ENCODE measurements at places on chromosomes 3 and 15.

DNA sequence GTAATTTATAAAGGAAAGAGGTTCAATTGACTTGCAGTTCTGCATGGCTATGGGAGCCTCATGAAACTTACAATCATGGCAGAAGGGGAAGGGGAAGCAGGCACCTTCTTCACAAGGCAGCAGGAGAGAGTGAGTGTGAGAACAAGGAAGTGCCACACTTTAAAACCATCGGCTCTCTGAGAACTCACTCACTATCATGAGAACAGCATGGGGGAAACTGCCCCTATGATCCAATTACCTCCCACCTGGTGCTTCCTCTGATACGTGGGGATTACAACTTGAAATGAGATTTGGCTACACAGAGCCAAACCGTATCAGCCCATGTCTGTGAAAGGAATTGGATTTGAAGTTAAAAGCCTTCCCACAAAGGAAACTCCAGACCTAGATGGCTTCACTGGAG, 39.1 kb downstream of the TKT start:
- DNase-seq: no peak

DNA sequence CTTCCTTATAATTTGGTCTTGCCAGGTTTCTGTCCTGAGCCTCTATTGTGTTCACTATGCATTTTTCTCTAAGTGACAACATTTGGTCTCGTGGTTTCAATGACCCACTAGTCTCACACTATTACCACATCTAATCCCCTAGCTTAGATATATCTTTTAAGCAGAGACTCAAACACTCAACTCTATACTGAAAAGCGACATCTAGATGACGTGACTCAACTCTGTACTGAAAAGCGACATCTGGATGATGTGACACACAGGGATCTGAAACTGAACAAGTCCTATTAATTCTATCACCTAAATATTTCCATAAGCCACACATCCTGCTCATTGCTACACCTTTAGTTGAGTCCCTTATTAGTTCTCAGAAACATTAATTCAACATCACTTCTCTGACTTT, 141.7 kb upstream of the MBNL1 start:
- no peak for DNase-seq

- DNase-seq: no peak
Observed at GRCh38 chr3:15181963-15182362, 24.1 kb upstream of the CAPN7 start.

GRCh38 chr3:15768421-15769255, 29.1 kb downstream of the ANKRD28 start:
- no peak for DNase-seq

DNA sequence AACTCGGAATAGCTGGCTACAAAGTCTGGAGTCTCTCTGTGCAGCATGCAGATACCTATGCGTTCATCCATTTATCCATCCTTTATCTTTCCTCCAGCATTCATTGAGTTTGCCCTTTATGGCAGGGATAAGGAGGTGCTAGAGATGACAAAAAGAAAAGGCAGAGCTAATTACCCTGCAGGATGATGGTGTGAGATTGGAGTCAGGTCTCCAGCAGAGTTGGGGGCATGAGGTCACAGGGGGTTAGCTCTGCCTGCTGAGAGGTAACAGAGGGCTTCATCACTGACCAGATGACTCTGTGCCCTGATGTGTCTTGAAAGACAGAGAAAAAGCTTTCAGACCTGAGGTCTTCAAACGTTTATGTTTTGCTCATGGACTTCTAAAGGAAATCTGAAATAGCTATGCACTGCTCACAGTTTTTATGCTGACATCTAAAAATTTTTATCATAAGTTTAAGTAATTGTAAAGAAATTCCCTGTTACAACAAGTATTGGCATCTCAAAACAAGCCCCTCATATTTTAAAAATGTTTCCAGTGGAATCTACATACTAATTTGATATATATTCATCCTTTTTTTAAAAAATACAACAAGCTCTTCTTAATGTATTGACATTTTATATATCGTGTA, 132.3 kb upstream of the ANKRD28 start:
- no peak for DNase-seq

DNA sequence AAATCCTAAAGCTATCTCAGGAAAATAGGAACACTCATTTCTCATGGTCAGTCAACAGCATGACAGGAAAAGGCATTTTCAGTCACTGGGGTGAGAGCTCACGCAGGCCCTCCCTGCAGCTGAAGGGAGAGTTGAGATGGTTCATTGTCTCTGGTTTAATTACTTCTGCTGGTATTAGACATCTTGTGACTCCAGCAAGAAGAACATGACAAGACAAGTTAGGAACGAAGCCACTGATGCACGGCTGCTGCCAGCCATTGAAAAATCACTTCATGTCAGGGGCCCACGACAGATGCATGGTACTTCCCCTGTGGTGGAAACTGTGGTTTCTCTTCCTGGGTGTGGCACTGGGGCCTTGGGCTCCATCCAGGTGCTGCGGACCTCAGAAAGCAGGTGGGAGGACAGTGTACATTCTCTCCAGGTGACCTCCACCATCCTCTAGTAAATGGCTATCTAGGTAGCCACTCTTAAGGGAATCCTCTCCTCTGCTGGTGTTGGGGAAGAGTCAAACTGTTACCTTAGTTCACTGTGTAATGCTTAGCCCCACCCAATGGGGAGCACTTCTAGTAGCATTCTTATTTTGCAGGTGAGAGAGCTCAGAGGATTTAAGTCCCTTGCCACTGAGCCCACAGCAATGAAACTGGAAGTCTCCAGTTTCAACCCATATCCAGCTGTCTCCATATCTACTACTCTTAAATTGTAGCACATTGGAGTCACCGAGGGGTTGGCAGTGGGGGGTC, 274.2 kb downstream of the LRTM1 start:
- DNase-seq: no peak

GRCh38 chr3:186094271-186094670, 14.6 kb downstream of the ETV5 start:
- no peak for DNase-seq

DNA sequence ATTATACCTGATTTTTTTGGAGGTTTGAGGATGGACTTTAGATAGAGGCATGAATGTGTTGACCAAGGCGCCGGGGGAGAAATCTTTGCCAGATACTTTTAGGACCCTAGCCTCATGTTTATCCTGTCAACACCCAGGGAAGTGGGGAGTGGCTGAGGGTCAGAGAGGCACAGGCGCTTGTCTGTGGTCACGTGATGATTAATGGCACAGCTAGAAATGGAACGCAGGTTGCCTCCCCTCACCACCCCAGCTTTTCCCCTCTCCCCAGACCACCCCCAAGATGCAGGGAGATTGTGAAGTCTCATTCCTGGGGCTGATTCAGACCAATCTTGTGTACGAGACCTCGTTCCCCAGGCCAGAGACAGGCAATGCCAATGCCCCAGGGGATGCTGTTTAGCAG, 218.4 kb upstream of the LINGO1 start:
- no peak for DNase-seq

- no peak for DNase-seq
Observed at GRCh38 chr3:10950476-10951294, 41.9 kb upstream of the SLC6A1 start.

DNA sequence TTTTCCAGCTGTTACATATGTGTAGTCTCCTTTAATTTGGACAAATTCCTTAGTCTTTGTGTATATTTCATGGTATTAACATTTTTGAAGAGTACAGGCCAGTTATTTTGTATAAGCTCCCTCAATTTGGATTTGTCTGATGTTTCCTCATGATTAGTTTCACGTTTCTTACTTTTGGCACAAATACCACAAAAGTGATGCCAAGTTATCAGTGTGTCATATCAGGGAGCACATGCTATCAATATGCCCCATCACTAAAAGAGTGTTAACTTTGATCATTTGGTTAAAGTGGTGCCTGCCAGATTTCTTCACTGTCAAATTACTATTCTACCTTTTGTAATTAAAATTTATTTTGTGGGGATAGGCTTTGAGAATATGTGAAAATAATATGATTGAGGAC, 14.6 kb downstream of the PCNP start:
- DNase-seq: no peak

DNA sequence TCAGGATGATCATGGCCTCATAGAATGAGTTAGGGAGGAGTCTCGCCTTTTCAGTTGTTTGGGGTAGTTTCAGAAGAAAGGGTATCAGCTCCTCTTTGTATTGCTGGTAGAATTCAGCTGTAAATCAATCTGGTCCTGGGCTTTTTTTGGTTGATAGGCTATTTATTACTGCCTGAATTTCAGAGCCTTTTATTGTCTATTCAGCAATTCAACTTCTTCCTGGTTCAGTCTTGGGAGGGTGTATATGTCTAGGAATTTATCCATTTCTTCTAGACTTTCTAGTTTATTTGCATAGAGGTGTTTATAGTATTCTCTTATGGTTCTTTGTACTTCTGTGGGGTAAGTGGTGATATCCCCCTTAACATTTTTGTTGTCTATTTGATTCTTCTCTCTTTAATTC, 1024.2 kb downstream of the DIPK2A start:
- no peak for DNase-seq

- no peak for DNase-seq
Observed at GRCh38 chr3:147385059-147386012, 21.0 kb downstream of the ZIC4 start.

- no peak for DNase-seq
Observed at GRCh38 chr3:157104521-157104920, 55.4 kb downstream of the CCNL1 start.

DNA sequence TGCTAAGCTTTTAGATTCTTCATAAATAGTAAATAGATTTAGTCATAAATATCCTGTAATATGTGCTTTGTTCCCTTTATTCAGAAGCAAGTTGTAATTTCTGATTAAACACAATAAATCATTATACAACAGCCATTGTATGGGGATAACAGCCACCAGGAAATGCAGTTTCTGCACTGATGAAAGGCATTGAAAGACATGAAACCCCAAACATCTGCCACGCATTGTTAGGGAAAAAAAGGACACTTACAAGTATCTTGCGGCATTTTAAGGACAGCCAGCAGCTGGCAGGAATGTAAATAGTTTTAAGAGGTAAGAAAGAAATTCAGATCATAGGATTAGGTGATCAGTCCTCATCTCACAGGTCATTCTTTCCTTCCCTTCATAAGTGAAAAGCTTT, 801.1 kb upstream of the LMCD1 start:
- DNase-seq: no peak

DNA sequence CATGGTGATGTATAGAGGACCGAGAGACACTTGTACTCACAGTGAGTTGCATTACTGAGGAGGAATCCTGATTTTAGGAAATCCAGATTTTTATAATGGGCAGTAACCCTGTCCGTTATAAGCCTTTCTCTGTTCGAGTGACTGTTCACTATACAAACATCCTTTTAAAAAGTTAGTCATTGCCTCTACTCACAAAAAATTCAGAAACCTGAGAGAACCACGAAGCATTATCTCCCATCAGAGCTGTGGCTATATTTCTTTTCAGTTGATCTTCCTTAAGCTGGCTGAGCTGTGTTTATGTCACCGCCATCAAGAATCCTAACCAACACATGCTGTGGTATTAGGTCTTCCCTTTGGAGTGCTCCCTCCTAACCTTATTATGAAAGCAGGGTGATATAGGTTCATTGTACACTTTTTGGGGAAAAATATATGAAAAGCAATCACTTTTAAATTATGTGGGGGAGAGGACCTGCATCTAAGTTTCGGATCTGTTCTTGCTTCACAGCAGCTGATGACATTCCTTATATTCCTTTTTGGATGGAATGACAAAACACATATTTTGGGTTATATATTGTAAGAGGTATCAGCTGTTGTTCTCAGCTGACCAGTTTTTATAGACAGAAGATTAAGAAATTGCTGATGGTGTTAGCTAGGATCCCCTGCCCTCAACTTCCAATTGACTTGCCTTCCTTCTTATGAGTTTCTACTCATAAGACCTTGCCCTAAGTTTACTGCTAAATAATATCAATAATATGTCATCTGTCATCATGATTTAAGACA, 465.9 kb upstream of the RASGRP1 start:
- DNase-seq: no peak

All from activated CD8-positive, alpha-beta memory T cell treated with anti-CD3 and anti-CD28 coated beads for 1 hour (primary cell).